NCI-H1105 (cell line): ENCODE measurements at places on chromosomes 11 and 22.

DNA sequence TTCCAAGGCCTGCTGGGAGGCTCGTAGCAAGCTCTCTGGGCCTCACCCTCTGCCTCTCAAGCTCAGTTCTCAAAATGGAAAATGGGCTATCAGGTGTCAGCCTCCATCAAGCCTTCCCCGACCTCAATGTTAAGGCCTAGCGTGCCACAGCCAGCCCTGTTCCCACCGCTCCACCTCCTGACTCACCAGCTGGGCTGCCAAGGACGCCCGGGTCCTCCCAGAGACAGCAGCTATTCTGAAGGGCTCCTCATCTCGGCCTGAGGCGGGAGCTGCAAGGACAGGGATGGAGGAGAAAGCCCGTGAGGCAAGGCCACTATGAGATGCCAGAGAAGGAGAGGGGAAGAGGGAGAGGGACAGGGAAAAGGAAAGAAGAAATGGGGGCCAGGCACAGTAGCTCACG, 19.9 kb downstream of the ARAP1 start:
- no peak for DNase-seq

DNA sequence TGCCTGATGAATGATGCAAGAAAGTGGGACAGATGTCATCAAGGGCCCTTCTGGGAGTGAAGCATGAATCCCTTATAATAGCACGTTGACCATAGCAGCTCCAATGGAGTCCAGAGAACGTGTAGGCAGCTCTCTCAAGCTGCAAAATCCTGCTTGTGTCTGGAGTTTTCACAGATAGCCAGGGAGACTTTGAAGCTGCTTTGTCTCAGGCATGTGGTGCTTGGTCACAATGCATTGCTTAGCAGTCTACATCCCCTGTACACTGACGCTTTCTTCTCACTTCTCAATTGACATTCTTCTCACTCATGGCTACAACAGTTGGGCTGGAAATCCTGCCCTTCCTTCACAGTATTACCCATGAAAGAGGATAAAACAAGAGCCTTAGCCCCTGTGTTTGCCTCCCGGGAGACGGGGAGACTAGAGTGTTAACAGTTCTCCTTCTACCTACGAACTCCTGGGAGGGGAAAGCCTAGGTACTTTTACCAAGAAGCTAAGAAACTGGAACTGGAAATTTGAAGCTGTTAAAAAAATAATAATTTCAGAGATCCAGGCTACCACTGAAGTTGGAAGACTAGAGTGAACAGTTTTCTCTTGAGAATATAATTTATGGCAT, 20.7 kb upstream of the MMP7 start:
- no peak for DNase-seq

DNA sequence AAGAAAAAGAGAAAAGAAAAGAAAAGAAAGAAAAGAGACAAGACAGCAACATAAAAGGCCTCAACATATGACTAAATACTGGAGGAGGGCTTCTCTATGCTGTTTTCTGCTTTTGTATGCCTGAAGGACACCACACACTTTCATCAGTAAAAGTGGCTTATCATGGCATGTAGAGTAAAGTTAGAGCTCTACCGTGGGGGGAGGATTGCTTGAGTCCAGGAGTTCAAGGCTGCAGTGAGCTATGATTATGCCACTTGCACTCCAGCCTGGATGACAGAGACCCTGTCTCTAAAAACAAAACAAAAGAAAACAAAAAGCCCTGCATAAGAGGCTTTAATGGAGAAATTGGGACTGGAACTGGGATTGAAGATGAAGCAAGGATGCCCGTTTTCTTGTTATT, 5.7 kb downstream of the PTS start:
- DNase-seq, result no peak

GRCh38 chr11:1674173-1675131, 22.5 kb upstream of the KRTAP5-6 start:
- no peak for DNase-seq
